Sciatic nerve (tissue), 2 donors: ENCODE measurements at places on chromosomes 3 and 15. TPM values are rescaled to one million over a fixed set of nuclear protein-coding genes. Genes with fewer than 3 reads are reported as not detected.

The RTP4 gene
- 2.1 TPM for total RNA-seq

The TMCO5A gene
- total RNA-seq, result not detected

The CHL1 gene
- 252 TPM for total RNA-seq

The TUSC7 gene
- total RNA-seq, result not detected

The FGF12 gene
- total RNA-seq, result 3.2 TPM

The NANOGP8 gene
- 0.98 TPM for total RNA-seq

The ZIC4 gene
- total RNA-seq, result 0.62 TPM

The SNTN gene
- not detected for total RNA-seq
